Calu3 (cell line): ENCODE measurements at places on chromosomes 5 and 9.

DNA sequence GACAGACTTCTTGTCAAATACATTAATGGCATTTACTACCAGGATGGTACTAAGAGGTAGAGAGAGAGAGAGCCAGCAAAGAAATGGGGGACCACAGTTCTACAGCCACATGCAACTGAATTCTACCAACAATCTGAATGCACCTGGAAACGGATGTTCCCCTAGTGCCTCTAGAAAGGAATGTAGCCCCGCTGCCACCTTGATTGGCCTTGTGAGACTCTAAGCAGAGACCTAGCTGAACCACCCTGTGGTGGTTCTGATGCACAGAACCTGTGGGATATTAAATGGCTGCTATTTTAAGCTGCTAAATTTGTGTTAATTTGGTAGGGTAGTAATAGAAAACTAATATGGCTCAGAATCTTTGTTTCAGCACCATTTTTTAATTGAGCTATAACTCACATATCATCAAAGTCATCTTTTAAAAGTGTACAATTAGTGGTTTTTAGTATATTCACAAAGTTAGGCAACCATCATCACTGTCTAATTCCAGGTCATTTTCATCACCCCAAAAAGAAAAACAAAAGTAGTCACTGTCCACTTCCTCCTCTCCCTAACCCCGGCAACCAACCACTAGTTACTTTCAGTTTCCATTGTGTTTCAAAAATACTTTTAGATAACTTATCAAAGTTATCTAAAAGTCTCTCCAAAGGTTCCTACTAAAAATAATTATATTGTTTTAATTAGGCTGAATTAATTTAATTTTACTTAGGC, 51.7 kb downstream of the CPLANE1 start:
- no peak for DNase-seq

GRCh38 chr9:100652850-100653249, 75.0 kb downstream of the CAVIN4 start:
- DNase-seq = no peak

DNA sequence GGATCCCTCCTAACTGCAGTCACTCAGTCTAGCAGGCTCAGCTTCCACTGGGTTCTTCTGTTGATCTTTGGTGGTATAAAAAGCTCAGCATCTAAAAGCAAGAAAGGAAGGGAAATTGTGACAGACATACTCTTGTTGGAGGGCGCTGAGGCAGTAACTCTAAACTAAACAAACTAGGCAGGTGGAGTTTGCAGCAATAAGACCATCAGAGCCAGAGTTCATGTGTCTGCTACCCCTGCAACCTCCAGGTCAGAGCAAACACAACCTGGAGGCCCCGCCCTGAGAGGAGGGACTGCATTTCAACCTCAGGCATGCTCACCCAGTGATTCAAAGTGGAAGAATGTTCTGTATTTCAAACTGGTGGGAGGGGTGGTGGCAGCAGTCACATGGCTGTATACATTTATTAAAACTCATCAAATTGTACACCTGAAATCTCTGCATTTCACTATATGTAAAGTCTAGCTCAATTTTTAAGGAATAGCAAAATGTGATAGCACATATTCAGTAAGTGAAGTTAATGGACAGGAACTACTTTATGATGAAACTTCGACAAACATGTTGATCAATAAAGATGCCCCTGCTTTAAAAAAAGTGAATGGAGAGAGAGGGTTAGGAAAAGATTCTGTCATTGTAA, 7.1 kb downstream of the ACTL7A start:
- peak; percentile 45 for DNase-seq

GRCh38 chr5:72840041-72840440, 23.6 kb downstream of the TNPO1 start:
- no peak for DNase-seq

DNA sequence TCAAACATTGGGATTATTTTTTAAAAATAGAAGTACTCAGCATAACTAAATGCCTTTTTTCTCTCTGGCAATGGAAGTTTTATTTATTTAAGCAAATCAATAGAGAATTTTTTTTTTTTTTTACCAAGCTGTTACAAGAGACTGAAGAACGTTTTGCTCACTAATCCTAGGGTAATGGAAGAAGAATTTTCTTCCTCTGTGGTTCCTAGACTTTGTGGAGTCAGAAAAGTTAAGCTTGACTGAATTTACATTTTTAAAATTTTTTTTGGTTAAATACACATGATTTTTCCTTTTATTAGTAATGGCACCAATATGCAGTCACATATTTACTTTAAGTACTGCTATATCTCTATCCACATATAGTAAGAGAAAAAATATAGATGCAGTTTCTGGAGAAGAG, 189.8 kb downstream of the PCSK1 start:
- no peak for DNase-seq

- no peak for DNase-seq
These were observed 815.5 kb downstream of the TLE1 start for GRCh38 chr9:80873861-80874260.

GRCh38 chr9:72211047-72211446, 61.8 kb downstream of the GDA start:
- DNase-seq = no peak

DNA sequence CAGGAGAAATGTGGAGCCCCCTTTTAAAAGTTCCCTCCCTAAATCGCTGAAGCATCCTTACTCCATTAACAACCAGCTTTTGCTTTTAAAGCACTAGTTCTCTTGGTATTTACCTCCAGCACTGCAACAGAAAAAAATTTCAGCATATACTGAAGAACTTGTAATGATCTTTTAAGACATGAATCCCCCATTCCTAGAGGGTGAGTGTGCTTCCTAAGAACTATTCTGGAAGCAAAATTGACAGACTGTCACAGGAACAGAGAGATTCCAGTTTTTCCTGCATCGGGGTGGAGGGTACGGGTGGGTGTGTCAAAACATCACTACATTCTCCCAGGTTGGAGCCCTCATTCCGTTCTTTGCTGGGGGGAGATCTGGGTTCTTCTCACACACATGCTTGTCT, 151.9 kb downstream of the EBF1 start:
- no peak for DNase-seq

- DNase-seq = no peak
These were observed 234.5 kb downstream of the PAPPA start for GRCh38 chr9:116387934-116388698.

DNA sequence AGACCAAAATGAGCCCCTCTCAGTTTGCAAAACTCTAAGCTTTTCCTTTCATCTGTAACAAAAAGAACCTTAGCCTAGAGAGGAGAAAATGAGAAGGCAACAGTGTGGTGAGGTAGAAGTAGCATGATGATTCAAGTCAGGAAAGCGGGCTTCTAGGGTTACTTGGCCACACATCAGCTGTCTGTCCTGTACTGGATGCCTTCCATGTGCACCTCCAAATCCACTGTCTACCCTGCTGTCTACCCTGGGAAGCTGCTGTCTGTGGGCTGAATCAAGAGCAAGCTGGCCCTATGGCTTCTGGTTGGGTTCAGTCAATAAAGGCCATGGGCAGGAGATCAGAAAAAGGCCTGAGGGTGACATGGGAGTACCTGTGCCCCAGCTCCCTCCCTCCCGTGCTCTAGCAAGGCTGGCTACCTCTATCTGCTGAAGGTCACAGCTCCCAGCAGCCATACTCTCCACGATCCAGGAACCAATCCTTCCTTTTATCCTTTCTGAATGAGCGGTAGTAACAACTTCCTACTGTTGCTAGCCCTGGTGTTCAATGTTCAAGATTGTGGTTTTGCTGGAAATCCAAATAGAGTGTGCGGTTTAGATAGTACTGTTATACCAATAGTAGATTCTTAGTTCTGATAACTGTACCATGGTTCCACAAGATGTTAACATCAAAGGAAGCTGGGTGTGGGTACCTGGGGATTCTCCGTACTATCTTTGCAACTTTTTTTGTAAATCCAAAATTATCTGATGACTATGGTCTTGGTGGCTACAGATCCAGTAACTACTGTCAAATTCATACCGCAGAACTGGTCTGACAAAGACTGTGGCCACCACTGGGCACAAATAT, 191.0 kb downstream of the ESM1 start:
- no peak for DNase-seq

DNA sequence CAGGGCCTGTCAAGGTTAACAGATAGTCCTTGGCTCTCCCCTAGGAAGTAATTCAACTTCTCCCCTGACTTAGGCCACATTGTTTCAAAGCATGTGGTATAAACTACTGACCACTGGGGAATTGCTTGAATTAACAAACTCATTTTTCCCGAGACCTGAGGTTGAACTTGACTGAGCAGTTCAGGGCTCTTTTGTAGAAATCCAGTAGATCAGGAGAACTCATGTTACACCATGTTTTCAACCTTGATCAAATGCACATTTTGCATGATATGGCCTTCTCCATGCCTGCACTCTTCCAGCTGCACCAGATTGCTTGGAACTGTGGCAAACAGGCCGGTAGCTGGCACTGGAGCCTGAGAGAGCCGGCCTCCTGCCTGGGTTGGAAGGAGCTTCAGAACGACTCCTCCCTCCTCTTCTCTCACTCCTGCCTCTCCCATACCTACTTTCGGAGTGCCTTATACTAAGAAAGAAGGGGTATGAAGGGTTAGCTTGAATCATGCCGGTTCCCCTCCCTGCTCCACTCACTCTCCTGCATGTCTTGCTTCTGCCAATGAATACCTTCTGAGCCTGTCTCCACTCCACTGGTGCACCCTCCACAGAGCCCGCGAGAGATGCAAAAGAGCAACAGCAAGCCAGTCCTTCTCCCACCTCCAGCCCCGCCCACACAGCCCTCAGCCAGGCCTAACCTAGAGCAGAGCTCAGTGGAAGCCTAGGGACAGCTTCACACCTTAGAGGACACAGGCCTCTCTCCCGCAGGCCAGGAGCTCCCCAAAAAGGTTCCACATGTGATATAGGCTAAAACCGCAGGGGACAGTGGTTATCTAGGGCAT, 159.4 kb downstream of the MACROH2A1 start:
- DNase-seq = no peak

DNA sequence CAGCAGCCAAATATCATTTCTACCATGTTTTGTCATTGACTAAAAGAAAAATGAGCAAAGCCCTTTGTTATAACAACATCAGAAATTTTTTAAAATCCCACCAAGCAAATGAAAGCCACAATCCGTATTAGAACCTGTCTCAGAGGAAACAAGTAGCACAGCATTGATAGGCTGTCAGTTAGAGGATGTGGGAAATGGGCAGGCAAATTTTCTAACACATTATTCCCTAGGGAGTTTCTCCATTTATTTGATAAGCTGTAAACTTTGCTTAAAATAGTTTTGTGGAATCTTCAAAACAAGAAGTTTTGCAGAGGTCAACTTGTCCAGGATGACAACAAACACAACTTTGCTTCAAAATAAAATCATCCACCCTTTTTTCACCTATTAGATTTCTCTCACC, 53.6 kb upstream of the APC start:
- DNase-seq = no peak

DNA sequence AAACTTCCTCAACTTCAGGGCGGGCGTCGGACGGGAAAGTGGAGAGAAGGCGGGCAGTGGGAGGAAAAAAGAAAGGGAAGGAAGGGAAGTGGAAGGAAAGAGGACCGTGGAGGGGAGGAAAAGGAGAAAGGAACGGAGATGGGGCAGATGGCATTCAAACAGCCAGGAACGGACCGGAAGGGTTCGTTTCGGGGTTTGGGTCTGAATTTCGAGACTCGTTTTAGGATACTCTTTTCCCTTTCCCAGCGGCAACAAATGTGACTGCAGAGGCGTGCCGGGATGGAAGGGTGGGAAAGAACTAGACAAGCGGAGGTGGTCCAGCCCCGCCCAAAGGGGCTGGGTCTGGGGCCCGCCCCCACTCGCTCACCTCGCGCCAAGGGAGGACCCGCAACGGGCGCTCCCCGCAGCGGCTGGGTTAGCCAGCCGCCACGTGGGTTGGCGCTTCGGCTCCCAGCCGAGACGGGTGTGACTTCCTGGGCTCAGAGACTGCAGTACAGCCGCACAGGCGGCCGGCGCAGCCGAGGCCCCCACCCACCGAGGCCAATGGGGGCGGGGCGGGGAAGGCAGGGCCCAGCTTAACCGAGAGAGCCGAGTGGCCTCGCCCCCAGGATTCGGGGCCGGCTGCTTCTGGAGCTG, 2.7 kb downstream of the VCAN start:
- DNase-seq = peak; percentile 94

GRCh38 chr5:56314529-56314928, 81.4 kb upstream of the ANKRD55 start:
- DNase-seq = no peak
